Hematopoietic multipotent progenitor cell treated with erythropoietin and hydrocortisone succinate and interleukin-3 and kit ligand, for 17 days (in vitro differentiated cells): ENCODE measurements at places on chromosomes 16 and 17.
A peak's percentile ranks its signal among the peaks of the same experiment; 100 is the strongest.

GRCh38 chr17:60395508-60396065, 3.7 kb upstream of the USP32 start:
- DNase-seq: no peak

DNA sequence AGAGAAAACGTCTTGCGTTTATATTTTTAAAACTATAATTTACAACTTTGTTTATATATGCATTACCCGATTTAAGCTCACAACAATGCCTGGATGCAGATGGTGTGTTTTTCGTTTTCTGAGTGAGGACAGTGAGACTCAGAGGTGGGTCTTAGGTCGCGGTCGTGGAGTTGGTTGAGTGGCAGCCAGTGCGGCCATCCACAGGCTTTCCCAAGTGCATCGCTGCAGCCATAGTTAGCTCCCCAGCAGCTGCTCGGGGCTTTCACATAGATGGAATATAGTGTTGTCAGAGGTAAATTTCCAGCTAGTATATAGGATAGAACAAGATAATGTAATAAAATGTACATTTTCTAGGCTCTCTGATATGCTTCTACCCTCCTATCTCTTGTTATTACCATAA, 417.8 kb downstream of the CDH13 start:
- no peak for DNase-seq

DNA sequence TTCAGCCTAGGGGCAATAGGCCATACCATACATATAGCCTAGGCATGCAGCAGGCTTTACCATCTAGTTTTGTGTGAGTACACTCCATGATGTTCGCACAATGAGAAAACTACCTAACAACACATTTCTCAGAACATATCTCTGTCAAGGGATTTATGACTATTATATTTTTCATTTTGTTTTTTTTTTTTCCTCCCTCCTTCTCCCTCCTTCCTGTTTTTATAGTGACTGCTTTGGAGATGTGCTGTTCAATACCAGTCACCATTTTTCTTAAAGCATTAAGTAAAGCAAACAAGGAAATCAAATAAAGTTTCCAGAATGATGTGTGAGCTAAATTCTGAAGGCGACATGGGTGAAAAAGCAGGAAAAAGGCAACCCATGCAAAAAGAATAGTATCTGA, 194.6 kb downstream of the STX8 start:
- DNase-seq: no peak

DNA sequence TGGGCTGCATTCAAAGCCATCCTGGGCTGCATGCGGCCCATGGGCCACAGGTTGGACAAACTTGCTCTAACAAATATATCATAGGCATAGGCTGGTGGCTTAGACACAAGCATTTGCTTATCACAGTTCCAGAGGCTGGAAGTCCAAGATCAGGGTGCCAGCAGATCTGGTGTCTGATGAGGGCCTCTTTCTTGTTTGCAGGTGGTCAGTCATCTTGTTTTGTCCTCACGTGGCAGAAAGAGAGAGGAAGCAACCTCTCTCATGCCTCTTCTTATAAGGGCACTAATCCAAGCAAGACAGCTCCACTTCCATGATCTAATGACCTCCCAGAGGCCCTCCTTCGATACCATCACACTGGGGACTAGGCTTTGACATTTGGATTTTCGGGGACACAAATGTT, 238.7 kb upstream of the TNRC6C start:
- DNase-seq: no peak

- no peak for DNase-seq
Observed at GRCh38 chr17:41480136-41480535, 815 bp downstream of the KRT35 start.

- DNase-seq: no peak
Observed at GRCh38 chr16:31093132-31093703, 1.4 kb downstream of the VKORC1 start.

DNA sequence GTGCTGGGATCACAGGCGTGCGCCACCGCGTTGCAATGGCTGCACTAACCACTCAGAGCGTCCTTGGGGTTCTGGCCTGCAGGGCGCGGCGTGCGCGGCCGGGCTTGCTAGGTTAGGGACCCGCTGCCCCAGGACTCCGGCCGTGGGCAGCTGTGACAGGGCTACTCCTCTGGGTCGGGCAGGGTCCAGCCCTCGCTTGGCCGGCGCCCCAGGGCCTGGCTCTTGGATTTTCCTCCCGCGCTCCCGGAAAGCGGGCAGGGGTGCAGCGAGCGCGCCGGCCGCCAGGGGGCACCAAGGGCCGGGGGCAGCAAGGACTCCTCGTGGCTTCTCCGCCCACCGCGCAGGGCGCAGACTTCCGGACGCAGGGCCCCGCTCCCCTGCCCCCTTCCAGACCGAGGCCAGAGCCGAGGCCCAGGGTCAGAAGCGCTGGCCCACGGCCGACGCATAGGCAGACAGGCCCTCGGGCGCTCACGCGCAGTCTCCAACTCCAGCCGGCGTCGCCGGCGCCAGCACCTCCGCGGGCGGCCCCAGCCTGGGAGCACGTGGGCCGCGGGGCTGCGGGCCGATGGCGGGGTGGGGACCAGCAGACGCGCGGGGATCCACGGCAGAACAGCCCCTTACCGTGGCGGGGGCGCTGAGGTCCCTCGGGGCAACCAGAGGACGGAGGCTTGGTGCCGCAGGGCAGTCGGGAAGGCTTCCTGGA, 355 bp downstream of the TLE7 start:
- peak; percentile 53 for DNase-seq
